Activated T-helper 17 cell treated with anti-CD3 and anti-CD28 coated beads, Interleukin-2, amount 50 U/mL, for 72 hours (primary cell): ENCODE measurements at places on chromosomes 16 and 17. TPM values are rescaled to one million over a fixed set of nuclear protein-coding genes. Genes with fewer than 3 reads are reported as not detected.

The ZFP3 gene
- total RNA-seq: 1.4 TPM

The CEP20 gene
- 65.9 TPM for total RNA-seq

The WSCD1 gene
- total RNA-seq: not detected

The ADAP2 gene
- 2.1 TPM for total RNA-seq

The PMFBP1 gene
- total RNA-seq: 2.1 TPM

DNA sequence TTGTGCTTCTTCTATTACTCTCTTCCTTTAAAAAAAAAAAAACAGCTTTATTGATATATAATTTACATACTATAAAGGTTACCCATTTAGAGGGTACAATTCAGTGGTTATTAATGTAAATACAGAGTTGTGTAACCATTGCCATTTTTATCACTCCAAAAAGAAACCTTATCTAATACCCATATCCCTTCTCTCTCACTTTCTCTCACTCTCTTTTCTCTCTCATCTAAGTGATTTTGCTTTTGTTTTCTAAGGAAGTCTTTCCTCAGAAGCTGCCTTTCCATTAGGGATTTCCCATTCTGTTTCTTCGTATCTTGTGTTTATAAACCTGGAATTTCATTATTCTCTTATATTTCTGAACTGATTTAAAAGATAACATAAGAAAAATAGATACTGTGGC, 55.5 kb downstream of the NFAT5 start:
- ATAC-seq: no peak
- H3K4me1 ChIP-seq: peaks cover 10% of the 10 kb centered on the region
- no peak overlapping the region for H3K27ac ChIP-seq
- no peaks in the 10 kb centered on the region for H3K27me3 ChIP-seq

- ATAC-seq: no peak
- no peak overlapping the region for H3K4me3 ChIP-seq
- H3K36me3 ChIP-seq: no peaks in the 10 kb centered on the region
- H3K27me3 ChIP-seq: no peaks in the 10 kb centered on the region
Measured at GRCh38 chr17:65794572-65794971, 233.1 kb upstream of the AXIN2 start.

GRCh38 chr17:53571342-53571741, 251.4 kb upstream of the KIF2B start:
- H3K4me3 ChIP-seq: no peak overlapping the region
- no peak overlapping the region for H3K27ac ChIP-seq
- no peaks in the 10 kb centered on the region for H3K4me1 ChIP-seq

GRCh38 chr17:55770196-55770870, 19.5 kb downstream of the PCTP start:
- H3K4me3 ChIP-seq: no peak overlapping the region
- no peaks in the 10 kb centered on the region for H3K27me3 ChIP-seq
- no peak for ATAC-seq
- no peak overlapping the region for H3K27ac ChIP-seq
- peaks cover 20% of the 10 kb centered on the region for H3K36me3 ChIP-seq
- no peaks in the 10 kb centered on the region for H3K4me1 ChIP-seq

GRCh38 chr17:27455914-27456680, at the start of gene KSR1:
KSR1 (plus strand) TSS chr17:27456448; CDS start chr17:27456644, 196 bp downstream.
- no peaks in the 10 kb centered on the region for H3K27me3 ChIP-seq
- peak within 1 kb of the TSS; percentile 90 for H3K27ac ChIP-seq
- ATAC-seq: peak; percentile 91
- peaks cover 15% of the 10 kb centered on the region for H3K4me1 ChIP-seq
- H3K36me3 ChIP-seq: peaks cover 15% of the 10 kb centered on the region
- H3K4me3 ChIP-seq: peak within 1 kb of the TSS; percentile 97

DNA sequence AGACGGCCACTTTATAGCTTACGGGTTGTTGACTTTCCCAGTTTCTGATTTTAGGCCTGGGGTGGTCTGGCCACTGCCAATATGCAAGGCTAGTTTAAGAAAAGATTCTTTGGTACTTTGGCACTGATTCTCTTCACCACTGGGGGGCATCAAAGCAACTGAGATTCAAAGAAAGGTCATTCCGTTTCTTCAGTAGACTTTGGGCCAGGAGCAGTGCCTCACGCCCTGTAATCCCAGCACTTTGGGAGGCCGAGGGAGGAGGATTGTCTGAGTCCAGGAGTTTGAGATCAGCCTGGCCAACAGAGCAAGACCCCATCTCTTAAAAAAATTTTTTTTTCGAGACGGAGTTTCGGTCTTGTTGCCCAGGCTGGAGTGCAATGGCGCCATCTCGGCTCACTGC, 53.0 kb downstream of the RPA1 start:
- no peak overlapping the region for H3K4me3 ChIP-seq
- peaks cover 93% of the 10 kb centered on the region for H3K36me3 ChIP-seq
- no peaks in the 10 kb centered on the region for H3K4me1 ChIP-seq
- no peak for ATAC-seq

DNA sequence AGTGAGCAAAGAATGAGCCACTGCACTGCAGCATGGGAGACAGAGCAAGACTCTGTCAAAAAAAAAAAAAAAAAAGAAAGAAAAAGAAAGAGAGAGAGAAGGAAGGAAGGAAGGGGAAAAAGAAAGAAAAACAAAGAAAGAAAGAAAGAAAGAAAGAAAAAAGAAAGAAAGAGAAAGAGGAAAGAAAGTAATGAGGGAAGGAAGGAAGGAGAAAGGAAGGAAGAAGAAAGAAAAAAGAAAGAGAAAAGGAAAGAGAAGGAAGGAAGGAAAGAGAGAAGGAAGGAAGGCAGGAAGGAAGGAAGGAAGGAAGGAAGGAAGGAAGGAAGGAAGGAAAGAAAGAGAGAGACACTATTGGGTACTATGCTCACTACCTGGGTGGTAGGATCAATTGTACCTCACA, 122.2 kb upstream of the ERCC4 start:
- H3K4me1 ChIP-seq: no peaks in the 10 kb centered on the region
- no peak overlapping the region for H3K27ac ChIP-seq
- H3K36me3 ChIP-seq: no peaks in the 10 kb centered on the region
- H3K4me3 ChIP-seq: no peak overlapping the region

GRCh38 chr17:68829211-68829610, 126.0 kb downstream of the ABCA8 start:
- H3K4me1 ChIP-seq: no peaks in the 10 kb centered on the region
- no peak for ATAC-seq

DNA sequence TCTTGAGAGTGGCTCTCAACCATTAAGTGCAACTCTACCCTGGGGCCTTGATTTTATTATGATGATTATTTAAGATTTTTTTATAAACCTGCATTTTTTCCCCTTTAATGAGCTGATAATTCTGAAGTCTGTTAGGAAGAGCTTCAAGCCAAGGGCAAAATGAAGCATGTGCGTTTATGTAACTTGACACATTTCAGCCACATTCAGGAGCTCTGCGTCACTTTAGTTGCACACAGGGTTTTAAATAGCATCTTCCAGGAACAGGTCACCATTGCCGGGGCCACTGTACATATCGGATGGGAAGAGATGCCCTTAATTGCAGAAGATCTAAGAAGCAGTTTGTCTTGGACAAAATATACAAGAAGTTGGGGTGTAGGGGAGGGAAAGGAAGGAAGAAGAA, 89.6 kb downstream of the BMERB1 start:
- no peak overlapping the region for H3K27ac ChIP-seq
- H3K4me1 ChIP-seq: peaks cover 11% of the 10 kb centered on the region
- H3K36me3 ChIP-seq: no peaks in the 10 kb centered on the region
- H3K27me3 ChIP-seq: no peaks in the 10 kb centered on the region
- H3K4me3 ChIP-seq: no peak overlapping the region
- ATAC-seq: no peak

DNA sequence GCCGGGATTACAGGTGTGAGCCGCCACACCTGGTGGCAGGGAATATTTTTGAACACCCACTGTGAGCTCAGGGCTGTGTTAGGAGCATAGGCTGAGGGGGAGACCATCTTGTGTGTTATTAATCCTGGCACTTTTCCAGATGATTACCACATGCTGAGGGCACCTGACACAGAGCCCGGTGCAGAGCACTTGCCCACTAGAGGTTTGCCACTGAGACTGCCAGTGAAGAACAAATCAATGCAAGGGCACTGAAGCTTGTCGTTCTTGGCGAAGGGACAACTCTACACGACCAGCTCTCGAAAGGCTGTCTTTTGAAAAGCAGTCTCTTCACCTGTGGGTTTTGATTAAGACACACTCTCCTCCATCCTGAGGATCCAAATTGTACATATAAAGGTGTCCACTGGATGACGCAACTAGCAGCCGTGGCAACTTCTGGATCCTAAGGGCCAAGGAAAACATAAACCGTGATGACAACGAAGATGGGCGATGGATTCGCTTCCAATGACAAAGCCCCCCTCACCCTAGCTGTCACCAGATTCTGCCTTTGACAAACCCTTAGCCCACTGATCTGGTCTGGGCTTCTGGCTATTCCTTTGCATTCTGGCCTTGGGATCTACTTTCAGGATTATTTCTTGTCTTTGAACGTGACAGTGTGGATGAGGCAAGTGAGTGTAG, 28.7 kb downstream of the WIPI1 start:
- no peak for ATAC-seq
- no peaks in the 10 kb centered on the region for H3K27me3 ChIP-seq
- no peak overlapping the region for H3K4me3 ChIP-seq
- H3K36me3 ChIP-seq: peaks cover 38% of the 10 kb centered on the region
- no peak overlapping the region for H3K27ac ChIP-seq
- peaks cover 6% of the 10 kb centered on the region for H3K4me1 ChIP-seq

DNA sequence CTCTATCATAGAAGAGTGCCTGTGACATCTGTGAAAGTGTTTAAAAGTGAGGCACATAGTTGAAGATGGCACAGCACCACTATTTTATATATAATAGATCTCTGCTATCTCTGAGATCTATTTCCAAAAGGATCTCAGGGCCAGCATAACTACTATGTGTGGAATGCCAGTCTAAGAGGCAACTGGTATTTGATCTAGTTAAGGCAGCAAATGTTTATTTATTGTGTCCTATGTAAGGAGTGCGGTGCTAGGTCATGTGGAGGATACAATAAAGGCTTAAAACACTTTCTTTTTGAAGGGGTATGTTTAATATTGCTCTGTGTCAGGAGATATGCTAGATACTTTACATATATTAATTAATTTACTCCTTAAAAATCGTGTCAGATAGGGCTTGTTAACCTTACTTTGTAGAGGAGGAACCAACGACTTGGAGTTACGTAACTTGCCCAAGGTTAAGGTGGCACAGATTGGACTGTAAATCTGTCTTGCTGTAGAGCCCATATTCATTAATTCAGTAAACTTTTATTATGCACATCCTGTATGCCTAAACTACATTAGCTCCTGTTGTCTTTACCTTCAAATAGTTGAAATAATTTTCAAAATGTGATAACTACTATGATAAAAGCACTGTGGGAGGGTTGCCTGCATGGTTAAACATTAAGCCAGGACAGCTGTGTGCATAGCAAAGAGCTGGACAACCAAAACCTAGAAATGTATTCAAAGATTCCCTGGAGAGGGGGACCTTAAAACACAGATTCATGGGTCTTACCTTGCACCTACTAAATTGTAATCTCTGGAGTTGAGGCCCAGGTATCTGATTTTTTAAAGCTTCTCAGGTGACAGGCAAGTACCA, 83.3 kb downstream of the NLK start:
- no peaks in the 10 kb centered on the region for H3K4me1 ChIP-seq
- no peak overlapping the region for H3K4me3 ChIP-seq
- no peak overlapping the region for H3K27ac ChIP-seq
- H3K27me3 ChIP-seq: no peaks in the 10 kb centered on the region
- ATAC-seq: no peak
- peaks cover 24% of the 10 kb centered on the region for H3K36me3 ChIP-seq

DNA sequence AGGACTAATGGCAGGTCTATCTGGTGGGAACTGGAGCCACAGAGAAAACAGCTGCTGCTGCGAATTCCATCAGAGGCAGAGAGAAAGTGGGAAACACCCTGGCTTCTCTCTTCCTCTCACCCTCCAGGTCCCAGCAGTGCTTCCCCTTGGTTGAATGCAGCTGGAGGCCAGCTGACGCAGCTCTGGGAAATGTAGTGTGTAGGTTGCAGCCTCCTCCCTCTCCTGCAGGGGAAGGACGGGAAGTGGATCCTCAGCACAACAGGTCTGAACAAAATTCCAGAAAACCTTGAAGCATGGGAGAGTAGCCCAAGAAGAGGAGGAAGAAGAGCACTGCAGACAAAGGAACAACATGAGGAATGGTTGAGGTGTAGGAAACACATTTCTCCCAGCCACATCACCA, 67.8 kb upstream of the MMP2 start:
- H3K27ac ChIP-seq: no peak overlapping the region
- H3K36me3 ChIP-seq: no peaks in the 10 kb centered on the region
- ATAC-seq: no peak
- H3K27me3 ChIP-seq: peaks cover 18% of the 10 kb centered on the region
- no peaks in the 10 kb centered on the region for H3K4me1 ChIP-seq

DNA sequence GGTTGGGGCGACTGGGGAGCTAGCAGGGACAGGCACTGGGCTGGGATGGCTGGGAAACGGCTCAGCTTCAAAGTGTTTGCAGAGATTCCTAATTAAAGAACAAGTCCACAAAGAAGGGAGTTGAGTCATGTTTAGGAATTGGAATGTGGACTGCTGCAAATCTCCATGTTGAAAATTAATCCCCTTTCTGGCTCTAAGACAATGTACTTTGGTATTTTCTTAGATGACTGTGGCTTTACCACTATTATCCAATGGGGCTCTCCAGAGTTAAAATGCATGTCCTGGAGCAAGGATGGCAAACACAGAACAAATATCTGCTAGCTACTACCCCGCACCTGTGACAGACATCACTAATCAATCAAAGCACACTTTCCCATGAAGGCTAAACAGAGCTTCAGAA, 22.2 kb upstream of the WSCD1 start:
- no peak overlapping the region for H3K4me3 ChIP-seq
- no peaks in the 10 kb centered on the region for H3K36me3 ChIP-seq
- H3K27ac ChIP-seq: no peak overlapping the region
- no peaks in the 10 kb centered on the region for H3K4me1 ChIP-seq
